ENCODE measurements at places on chromosomes 7 and 10.

- peak; percentile 72 for DNase-seq
Observed at GRCh38 chr7:2545746-2546425, 9.4 kb downstream of the BRAT1 start.

DNA sequence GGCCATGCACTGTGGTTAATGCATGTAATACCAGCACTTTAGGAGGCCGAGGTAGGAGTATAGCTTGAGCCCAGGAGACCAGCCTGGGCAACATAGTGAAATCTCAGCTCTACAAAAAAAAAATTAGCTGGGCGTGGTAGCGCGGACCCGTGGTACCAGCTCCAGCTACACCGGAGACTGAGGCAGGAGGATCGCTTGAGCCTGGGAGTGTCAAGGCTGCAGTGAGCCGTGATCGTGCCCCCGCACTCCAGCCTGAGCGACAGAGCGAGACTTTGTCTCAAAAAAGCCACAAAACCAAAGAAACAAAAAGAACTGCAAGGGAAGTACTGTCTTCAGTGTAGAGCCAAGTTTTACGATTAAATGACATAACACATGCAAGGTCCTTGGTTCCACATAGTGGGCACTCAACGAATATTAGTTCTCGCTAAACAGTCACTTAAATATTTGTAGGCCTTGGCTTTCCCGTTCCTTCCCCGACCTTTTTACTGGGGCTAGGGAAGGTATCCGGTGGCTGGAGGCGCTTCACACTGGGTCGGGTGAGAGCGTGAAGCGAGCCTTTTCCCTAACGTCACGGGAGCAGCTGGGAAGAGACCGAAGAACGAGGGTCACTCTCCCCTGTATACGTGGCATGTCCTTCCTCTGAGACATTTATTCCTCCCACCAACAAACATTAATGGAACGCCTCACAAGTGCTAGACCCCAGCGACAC is 993 bp upstream of the SND1 start:
- DNase-seq, result no peak

DNA sequence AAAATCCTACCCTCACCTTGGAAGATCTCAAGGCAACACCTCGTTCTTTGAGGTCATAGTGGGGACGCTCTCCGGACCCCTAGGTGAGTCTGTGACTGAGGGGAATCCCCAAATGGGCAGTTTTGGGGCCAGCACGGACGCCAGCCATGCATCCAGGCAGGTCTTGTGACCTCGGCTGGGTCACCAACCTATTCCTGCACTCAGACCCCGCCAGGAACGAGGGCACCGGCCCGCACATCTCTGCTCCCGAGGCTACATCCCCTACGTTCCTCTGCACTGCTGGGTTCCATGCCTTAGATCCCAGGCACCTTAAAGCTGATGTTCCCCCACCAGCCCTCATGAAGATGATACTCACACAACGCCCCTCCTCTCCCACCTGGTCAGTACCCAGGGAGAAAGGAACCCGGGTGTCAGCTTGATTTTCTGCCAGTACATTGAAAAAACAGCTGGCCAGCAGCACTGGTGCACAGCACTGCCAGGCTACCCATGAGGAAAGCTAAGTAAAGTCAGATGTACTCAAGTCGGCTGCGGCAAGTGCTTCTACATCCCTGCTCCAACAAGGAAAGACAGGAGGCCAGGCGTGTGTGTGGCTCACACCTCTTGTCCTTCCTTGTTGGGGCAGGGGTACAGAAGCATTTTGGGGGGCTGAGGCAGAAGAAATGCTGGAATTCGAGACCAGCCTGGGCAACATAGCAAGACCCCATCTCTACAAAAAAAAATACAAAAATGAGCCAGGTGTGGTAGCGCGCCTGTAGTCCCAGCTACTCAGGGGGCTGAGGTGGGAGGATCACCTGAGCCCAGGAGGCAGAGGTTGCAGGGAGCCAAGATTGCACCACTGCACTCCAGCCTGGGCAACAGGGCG is 48.1 kb downstream of the DIP2C start:
- DNase-seq, result no peak

GRCh38 chr7:26199301-26200037 is 1.1 kb downstream of the HNRNPA2B1 start:
- DNase-seq, result no peak

- no peak for DNase-seq
Observed at GRCh38 chr10:57716884-57717283, 550.8 kb downstream of the IPMK start.

DNA sequence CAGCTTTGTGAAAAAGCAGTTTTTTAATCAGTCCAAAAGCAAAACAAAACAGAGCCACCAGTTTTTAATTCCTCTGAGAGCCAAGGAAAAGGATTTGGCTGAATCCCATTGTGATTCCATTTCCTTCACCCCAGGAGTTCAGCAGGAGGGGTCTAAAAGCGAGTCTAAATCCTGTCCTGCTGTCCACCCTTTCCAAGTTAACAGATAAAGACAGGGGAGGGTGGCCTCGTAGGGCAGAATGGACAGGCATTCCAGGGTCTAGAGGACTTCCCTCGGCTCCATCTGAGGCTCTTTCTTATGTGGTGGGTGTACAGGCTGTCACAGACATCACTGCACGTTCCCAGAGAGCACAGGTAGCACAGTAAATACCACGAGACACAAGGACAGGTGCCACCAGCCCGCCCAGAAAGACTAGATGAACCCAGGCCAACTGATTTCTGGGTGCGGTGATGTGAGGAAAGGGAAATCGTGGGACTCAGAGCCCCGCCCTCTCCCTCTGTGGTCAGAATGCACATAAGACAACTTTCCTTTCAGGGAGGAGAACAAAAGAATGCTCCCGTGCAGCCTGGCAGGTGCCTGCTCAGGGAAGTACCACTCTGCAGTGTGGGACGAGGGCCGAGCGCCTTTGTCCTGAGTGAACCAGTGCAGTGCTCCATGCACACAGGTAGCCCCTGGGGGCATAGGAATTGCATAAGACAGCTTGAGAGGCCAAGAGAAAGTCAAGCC is 119.7 kb downstream of the ABLIM1 start:
- DNase-seq, result no peak

DNA sequence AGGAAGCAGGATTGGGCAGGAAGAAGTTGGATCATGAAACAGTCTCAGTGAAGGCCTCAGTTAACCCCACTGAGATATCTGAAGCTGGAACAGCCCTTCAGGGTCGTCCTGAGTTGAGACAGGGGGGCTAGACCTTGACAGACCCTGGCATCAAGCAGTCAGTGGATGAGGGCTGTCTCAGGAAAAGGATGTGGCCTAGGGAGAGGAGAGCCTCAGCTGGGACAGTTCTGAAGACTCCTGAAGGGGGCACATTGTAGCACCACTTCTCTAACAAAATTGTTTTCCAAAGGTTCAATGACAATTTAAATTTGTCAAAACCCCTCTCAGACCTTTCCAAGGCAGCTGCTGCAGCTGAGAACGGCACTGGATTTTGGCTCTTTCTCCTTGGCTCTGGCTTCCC is 15.8 kb upstream of the SLK start:
- no peak for DNase-seq

DNA sequence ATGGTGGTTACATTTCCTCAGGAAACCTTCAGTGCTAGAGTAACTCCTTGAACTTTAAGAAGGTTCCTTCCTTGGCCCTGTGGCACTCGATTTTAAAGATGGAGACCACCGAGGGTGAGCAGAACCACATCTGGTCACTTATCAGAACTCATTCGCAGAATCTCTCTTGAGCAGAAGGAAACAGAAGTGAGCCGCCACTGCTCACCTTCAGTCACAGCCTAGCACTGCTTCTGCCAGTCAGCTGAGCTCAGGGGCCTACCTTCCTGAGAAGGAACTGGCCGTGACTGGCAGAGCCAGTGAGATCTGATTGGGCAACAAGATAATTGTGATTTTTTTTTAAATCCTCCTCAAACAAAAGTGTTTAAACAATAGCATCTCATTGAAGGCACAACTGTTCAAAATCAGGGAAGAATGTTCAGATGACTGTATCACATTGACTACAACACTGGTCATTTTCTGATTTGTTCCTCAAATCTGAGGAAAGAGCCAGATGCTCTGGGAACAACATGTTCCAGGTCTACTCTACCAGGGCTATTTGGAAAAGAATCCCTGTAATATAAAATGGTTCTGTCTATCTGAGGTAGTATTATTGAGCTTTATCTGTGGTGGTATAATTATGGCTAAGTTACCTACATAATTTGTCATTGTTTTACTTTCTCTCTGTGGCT is 2.7 kb upstream of the SYPL1 start:
- no peak for DNase-seq

- DNase-seq, result no peak
Observed at GRCh38 chr7:1767524-1767923, 97.4 kb downstream of the ELFN1 start.

GRCh38 chr10:73206385-73206784 is 38.5 kb downstream of the FAM149B1 start:
- DNase-seq, result no peak

DNA sequence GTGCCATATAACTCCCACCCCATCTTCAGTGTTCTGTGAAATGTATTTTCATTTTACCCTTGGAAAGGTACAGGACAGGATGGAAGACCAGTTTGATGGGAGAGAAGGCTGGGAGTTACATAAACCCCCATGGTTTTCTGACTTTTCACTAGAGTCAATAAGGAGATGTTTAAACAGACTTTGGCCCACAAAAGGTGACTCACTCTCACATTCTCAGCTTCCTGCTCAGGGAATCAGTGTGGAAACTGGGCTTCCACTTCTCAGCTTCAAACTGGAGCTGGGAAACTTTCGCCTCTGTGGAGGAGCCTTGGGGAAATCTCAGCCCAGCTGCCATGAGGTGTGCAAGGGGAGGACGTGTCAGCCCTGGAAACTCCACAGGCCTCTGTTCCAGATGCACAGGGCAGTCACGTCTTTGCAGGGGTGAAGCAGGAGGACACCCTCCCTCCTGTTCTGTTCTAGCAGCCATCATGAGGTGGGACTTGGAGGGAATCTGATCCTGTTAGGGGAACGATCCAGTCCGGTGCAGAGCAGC is 560.5 kb upstream of the GALNT17 start:
- no peak for DNase-seq

DNA sequence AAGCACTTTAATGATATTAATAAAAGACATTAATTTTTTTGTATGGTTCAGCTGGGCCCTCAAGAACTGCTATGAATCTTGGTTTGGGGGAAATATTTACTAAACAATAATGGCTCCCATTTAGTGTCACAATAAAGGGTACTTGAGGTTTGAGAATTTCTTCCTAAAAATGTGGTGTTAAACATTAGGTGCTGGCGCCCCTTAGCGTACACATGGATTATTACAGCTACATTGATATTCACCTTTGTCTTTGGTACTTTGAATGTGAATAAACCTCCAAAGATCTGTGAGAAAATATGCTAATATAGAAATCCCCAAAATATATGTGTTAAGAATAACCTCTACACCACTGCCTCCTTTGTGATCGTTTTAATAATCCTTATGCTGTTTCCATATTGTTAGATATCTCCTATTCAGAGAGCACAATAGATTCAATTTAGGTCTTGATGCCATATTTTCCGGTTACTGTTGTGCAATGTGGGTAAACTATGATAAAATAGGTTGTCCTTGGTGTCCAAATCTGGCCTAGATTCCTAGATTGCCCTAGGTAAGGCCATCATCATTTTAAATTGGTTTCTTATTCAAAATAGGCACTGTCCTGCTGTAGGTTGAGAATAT is 161.8 kb upstream of the CACNA2D1 start:
- DNase-seq, result no peak

- DNase-seq, result no peak
Observed at GRCh38 chr7:7792056-7792455, 73.6 kb upstream of the RPA3 start.

DNA sequence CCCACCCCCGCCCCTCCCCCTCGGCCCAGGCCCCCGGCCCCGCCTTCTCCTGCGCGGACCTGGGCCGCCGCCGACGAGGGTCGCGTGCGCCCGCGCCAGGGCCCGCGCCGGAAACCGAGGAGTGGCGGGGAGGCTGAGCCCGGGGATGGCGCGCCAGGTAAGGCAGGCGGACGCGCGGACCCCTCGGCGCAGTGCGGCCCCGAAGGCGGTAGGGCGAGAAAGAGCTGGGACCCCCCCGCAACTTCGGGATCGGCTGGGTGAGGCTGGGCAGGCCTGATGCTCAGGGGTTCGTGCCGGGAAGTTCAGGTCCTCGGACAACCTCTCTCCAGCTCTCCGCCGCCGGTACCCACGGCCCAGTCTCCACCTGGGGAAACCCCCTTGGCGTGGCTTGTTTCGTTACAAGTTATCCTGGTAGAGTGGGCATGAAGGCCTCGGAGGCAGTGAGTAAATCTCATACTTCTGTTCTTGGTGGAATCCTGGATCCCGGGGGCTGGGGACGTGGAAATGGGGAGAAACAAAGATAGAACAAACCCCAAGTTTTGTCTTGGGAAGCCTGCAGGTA is 58.4 kb downstream of the ZNF467 start:
- DNase-seq, result no peak

- DNase-seq, result no peak
Observed at GRCh38 chr10:110516815-110517492, 19.2 kb downstream of the DUSP5 start.

- no peak for DNase-seq
Observed at GRCh38 chr7:81484261-81484660, 285.6 kb downstream of the HGF start.

DNA sequence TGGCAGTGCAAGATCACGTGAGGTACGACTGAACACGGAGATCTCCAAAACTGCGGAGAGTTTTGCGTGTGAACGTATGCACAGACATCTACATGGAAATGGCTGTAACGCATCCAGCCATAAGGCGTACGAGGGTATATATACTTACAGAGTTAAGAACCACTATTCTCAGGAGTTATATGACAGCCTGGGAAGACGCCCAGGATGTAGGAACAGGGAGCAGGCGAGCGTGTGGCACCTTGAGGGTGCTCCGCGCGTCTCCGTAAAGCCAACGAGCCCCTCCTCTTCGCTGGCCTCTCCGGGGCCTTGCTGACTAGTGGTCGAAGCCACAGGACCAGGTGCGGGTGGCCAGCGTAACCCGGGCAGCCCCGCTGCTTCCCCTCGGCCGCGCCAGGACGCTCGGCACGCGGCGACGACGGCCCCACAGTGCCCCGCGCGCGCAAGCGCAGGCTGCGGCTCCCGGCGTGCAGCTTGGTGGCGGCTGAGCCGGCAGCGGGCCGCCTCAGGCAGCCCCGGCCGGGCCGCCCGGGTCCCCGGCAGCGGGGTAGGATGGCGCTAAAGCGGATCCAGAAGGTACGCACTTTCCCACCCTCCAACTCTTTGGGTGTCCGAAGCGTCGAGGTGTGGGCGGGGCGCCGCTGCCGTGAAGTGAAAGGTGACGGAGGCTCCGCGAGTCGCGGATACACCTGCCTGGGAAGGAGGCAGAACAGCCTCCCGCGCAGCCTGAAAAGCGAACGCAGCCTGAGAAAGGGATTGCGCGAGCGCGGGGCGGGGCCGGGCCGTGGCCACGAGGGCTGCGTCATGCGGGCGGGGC is at the start of gene UBE2D4:
UBE2D4 (plus strand) TSS at position 453 of the 814 bp plus-strand sequence; CDS start at position 550, 97 bp downstream.
- DNase-seq, result peak; percentile 88

Measured in chondrocyte (in vitro differentiated cells).